ENCODE measurements at places on chromosomes 12 and 14.

- no peak for DNase-seq
These were observed 14.1 kb upstream of the NOP2 start for GRCh38 chr12:6582196-6582595.

- DNase-seq, result no peak
These were observed 1094.0 kb downstream of the FSCB start for GRCh38 chr14:43413084-43413483.

GRCh38 chr12:108750526-108750925 is 19.2 kb upstream of the CORO1C start:
- DNase-seq, result no peak

DNA sequence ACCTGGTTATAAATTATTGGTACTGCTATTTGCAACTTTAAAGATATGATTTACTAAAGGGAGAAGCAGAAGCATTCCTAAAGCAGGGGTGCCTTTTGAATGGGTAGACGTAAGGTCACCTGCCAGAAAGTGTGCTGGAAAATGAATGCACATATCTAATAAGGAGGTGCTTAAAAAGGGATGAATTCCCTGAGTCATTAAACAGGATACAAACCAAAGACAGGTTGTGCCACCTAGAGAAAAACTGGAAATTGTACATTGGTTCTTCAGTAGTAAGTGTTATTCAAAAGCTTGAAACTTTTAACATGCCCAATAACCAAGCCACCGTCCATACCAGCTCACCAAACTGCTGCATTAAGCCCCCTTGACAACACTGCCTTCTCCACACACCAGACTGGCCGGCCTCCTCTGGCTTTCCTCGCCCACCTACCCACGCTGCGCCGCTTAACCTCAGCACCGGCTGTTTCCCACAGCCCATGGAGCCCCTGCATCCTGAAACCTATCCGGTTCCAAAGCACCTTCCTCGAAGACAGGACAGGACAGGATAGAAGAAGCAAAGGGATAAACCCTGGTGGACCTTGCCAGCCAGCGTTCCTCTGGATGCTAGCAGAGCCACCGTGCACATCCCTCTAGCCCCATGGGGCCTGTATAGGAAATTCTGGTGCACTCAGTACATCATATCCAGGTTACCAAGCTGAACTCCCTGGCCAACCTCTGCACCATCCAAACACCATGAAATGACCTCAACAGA is 201.5 kb upstream of the CAND1 start:
- no peak for DNase-seq
